Inflammatory macrophage treated with lipopolysaccharide for 1 hour (primary cell): ENCODE measurements at places on chromosomes 16 and 17.

DNA sequence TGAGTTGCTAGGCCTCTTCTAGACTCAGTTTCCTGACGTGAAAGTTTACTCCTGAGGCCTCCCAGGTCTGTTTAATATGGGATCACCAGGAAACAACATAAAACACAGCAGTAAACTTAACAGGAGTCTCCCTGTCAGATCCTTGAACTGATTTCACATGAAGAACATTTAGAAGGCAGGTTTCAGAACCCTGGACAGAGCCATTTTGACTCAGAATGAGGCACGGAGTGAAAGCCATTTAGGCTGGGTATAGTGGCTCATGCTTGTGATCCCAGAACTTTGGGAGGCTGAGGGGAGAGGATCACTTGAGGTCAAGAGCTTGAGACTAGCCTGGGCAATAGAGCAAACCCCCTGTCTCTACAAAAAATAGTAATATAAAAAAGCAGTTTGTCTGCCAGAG lies 289.1 kb downstream of the CA10 start:
- peak; percentile 9 for DNase-seq

GRCh38 chr17:51228161-51228560 lies 31.7 kb downstream of the MBTD1 start:
- peak; percentile 57 for DNase-seq

GRCh38 chr16:2160915-2161551 lies 5.5 kb downstream of the TRAF7 start:
- no peak for DNase-seq

DNA sequence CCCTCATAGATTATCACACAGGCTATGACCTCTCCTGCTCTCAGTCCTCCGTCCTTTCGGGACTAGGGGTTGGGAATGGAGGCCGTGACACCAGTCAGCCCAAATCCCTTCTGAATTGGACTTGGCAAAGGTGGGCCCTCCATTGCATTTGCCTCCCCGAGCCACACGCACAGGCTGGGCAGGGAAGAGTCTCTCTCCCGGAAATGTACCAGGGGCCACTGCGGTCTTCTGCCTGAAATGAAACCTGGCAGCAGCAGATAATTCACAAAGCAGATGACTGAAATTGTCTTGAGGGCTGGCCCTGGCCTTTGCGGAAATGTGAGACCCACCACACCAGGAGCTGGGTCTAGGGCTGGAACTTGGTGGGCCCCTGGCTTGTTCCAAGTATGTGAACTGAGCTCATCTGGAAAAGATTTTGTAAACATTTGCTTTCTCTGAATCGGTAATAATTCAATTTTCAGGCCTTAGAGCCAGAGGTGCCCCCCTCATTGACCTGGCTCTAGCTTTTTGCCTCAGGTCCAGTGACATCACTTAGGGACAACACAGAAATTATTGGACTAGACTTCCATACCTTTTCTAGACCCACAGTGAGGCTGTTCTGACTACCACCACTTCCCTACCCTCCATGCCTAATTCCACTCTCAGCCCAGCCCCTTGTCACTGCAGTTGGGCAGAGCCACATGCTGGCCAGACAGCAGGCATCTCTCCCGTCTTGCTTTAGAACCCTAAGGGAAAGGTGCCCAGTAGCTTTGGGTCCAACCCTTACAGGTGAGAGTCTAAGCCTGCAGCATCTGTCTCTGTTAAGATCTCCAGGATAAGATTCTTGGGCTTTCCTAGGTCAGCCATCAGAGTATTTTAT lies 75.2 kb downstream of the CCDC182 start:
- no peak for DNase-seq

DNA sequence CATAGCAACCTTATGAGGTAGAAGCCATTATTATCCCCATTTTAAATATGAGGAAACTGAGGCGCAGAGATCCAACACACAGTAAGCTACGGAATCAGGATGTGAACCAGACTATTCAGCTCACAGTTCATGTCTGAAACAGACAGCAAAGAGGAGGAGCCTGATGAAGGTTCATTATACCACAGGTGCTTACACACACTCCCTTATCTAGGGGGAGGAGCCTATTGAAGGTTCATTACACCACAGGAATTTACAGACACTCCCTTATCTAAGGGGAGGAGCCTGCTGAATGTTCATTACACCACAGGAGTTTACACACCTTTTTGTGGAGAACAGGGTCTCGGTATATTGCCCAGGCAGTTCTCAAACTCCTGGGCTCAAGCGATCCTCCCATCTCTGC lies 21.9 kb downstream of the C16orf95 start:
- peak; percentile 8 for DNase-seq

GRCh38 chr17:74964988-74965622 lies 7.5 kb downstream of the HID1 start:
- no peak for DNase-seq

GRCh38 chr17:66673668-66674276 lies 161.1 kb upstream of the CACNG5 start:
- DNase-seq: no peak

GRCh38 chr17:42141382-42141781 lies 13.4 kb downstream of the RAB5C start:
- no peak for DNase-seq

DNA sequence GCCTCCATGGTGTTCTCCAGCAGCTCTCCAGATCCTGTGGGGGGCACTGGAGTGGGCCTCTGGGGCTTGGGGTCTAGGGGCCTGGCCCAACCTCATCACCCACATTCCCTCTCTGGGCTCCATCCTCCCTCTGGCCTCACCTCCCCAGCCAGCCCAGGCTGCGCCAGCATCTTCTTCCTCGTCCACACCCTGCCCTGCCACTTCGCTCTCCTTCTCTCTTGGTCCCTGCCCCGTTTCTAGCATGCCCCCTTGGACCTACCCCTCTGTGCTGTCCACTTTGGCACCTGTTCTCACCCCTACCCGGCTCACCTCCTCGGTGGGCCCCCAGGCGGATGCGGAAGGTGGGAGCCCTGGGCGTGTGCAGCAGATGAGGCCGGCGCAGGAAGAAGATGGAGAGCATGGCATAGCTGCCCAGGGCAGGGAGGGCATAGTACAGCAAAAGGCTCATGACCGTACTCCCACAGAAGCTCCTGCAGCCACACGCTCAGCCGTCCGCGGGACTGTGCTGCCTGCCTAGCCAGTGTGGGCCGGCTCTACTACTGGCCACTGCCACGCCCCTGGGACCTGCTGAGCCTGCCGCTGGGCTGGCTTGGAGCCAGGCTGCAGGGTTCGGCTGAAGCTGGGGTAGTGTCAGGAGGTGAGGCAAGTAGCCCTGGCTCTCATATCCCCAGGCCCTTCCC lies at the start of gene GDPD3:
Gene GDPD3, minus strand, starts transcription at position 507 of the 680 bp plus-strand sequence. Its CDS starts 59 bp downstream, at position 448.
- DNase-seq: no peak

GRCh38 chr17:14604591-14605266 lies 303.8 kb downstream of the HS3ST3B1 start:
- peak; percentile 72 for DNase-seq

DNA sequence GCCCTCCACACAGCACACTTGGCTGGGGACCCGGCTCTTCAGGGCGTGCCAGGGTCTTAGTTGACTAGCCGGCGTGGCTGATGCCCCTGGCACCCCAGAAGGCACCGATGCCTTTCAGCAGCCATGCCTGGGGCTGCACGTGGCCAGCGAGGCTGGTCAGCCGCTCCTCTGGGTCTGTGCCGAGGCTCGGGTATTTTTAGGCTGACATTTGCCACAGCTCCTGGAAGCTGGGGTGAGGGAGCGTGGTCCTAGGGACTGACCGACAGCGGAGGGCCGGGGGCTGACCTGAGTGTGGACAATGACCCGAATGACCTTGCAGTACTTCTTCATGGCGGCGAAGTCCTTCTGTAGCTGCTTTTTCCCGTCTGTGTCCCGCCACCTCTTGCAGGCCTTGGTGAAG lies 3.9 kb downstream of the RPL3L start:
- no peak for DNase-seq

- DNase-seq: no peak
Observed at GRCh38 chr16:65525707-65526106, 403.8 kb upstream of the CDH11 start.

DNA sequence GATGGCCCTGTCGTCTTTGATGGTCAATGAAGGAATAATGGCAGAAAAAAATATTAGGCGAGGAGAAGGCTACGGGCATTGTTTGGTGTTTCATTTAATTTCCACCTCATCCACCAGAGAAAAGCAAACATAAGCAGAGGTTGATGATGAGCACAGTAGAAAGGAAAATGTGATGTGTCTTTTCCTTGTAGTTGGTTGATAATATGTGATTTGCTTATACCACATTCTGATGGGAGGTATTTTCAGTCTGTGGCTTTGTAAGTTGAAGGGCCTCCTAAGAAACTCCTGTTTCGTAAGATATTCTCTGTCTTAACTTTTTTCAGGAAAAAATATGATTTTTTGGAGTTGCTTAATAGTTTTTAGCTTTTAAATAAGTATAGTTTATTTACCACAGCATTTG lies 215.7 kb downstream of the PRKCA start:
- DNase-seq: no peak

DNA sequence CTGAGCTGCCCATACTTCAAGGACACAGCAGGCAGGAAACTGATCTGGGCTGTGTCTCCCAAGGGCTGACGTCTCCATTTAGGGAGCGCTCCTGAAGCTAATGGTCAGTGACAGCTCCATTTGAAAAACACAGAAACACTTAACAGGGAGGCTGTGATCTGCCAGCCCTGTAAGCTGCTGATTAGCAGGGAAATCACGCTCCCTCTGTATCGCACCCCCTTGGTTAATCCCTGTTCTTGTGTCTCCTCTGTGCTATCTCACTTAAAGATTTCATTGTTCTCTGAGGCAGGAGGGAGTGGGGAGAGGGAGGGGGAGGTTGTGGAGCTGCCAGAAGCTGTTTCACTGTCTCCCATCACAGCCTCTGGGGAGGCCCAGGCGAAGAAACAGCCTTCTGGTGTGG lies 47.4 kb upstream of the CACNG3 start:
- DNase-seq: no peak

DNA sequence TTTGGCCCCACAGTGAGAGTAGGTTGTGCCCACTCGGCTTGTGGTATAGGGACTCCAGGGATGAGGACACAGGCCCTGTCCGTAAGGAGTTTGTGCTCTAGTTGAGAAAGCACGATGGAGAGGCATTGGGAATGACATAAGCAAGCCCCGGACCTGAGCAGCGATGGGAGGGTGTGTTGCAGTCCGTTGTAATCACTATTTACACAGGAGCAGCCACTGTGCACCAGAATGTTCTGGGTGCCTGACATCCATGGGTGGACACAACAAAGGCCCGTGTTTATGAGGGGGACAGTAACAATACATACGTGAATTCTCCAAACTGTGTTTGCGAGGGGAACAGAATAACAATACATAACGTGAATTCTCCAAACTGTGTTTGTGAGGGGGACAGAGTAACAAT lies 86.8 kb downstream of the NPIPB11 start:
- DNase-seq: no peak

- no peak for DNase-seq
Observed at GRCh38 chr17:57823469-57824401, 26.1 kb downstream of the MRPS23 start.

GRCh38 chr17:75776386-75777295 lies 8.0 kb upstream of the UNK start:
- peak; percentile 68 for DNase-seq

DNA sequence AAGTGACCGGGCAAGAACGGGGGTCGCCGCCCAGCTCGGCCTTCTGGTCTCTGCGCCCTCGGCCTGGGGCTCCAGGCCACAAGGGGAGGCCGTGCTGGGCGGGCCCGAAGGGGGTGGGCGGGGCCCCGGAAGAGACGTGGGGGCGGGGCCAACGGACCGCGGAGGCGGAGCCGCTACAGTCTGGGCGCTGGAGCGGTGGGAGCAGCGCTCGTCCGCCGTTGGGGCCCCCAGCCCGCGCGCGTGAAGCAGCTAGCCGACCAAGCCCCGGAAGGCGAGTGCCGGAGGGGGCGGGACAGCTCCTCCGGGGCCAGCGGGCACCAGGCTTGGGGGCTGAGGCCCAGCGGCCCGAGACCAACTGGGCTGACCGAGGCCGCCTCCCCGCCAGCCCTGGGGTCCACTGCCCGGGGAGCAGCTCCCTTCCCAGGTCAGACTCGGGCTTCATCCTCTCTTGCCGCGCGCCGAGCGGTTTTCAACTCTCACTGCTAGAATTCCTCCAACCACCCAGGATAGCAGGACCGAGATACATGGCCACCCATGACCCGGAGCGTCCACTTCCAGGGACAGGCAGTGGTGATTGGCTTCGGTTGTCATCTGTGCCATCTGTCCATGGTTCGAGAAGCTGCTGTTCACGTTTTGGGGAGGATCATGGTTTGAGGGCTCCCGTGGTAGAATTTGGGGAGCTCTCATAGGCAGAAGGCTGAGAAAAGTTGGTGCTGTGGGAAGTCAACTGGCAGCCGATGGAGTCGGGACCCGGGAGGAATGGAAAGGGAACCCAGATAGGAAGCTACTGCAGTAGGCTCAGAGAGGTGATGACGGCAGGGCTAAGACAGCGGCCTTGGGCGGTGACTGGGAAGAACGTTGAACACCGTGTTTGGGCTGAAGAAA lies 44.6 kb upstream of the LCMT1 start:
- DNase-seq: peak; percentile 75

DNA sequence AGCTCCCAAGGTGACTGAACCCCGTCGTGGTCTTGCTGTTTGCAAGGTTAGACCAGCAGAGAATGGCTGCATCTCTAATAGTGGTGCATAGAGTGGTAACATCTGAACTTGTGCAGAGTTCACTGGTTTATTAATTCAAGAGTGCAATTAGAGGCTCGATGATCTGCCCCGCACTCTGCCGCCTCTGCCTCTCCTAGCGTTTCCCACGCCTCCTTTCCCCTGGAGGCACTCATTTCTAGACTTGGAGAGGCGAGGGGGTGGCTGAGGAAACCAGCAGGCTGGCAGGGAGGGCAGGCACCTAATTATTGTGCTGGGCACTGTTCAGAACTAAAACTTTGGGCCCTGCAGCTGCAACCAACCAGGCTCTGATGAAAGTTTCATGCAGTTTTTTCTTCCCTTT lies 363.5 kb upstream of the EEF2KMT start:
- no peak for DNase-seq

DNA sequence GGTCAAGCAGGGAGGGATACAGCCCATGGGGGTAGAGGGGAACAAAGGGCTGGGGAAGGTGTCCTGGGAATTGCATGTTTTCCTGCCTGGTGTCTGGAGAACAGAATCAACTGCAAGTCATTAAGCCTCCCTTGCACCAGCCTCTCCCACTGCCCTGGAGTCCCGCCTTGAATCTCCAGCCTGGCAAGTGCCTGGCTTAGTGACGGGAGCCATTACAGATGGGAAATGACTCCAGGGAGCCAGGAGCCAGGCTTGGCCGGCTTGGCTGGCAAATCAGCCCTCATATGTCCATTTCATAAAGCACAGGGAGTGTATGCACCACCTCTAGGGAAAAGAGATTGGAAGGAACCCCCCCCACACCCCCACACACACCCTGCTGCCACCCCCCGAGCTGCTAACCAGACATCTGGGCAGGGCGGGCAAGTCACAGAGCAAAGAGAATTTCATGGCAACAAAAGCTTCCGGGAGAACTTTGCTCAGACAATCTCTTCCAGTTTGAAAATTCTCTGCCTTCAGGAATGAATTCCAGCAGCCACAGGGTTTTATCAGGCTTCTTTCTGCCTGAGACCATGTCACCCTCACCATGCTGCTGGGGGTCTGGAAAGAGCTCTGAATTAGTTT lies 127.7 kb downstream of the NTN1 start:
- DNase-seq: no peak

- no peak for DNase-seq
Observed at GRCh38 chr17:50194140-50194933, 7.1 kb downstream of the COL1A1 start.
